ENCODE measurements at places on chromosomes 1 and 21. TPM values are rescaled to one million over a fixed set of nuclear protein-coding genes. Genes with fewer than 3 reads are reported as not detected.

DNA sequence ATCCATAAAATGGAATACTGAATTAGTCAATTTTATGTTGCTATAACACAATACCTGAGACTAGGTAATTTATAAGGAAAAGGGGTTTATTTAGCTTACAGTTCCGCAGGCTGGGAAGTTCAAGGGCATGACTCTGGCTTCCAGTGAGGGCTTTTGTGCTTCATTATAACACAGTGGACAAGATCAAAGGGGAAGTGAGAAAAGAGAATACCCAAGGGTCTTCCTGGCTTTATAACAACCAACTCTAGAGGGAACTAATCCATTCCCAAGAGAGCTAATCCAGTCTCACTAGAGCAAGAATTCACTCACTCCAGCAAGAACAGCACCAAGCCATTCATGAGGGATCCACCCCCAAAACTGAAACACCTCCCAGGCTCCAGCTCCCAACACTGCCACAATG is 3.1 kb downstream of the KIFAP3 start:
- DNase-seq: no peak

The HSD3B2 gene
- total RNA-seq: not detected

The DYNLT4 gene
- not detected for total RNA-seq

- DNase-seq: peak; percentile 60
Measured at GRCh38 chr21:37642493-37642892, 273.8 kb downstream of the KCNJ6 start.

- peak; percentile 39 for DNase-seq
Measured at GRCh38 chr21:45109831-45110492, 35.6 kb downstream of the ADARB1 start.

The MIXL1 gene
- not detected for total RNA-seq

The GPR37L1 gene
- under 0.01 TPM for total RNA-seq

The CYYR1 gene
- under 0.01 TPM for total RNA-seq

GRCh38 chr1:84037758-84038611 is 39.1 kb upstream of the TTLL7 start:
- DNase-seq: peak; percentile 58

GRCh38 chr1:93775224-93775623 is 93.6 kb upstream of the BCAR3 start:
- DNase-seq: peak; percentile 71

DNA sequence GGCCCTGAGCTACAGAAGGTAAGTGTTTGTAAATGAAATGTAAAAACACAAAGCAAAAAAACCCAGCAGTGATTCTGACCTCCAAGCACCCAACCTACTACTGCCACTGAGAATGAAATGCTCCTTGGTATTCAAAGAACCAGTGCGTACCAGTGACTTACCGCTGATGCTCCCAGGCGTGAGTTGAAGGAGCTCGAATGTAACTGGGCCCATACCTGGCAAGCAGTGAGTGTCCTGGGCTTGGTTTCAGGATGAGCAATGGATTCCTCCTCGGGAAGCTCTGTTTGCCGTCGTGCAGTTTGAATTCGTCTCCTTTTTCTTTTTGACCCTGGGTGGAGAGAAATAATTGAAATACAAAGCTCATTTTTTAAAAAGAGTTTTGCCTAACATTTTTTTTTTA is 121.9 kb downstream of the ATG4C start:
- no peak for DNase-seq

GRCh38 chr1:236394879-236395229 is 768 bp downstream of the EDARADD start:
- DNase-seq: peak; percentile 57

DNA sequence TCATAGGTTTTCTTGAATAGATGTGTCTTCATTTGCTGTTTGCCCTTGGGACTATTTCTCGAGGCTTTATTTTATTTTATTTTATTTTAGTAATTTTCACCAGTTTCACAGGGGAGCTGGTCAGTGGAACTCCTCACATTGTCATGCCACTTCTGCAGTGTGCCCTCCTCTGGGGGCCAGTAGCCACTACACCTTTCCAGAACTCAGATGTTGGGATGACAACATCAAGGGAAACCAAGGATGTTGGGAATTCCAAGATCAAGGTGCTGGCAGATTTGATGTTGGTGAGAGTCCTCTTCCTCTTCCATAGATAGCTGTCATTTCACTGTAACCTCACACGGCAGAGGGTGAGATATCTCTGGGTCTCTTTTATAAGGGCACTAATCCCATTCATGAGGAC is 35.5 kb downstream of the SLC26A9 start:
- DNase-seq: peak; percentile 45

DNA sequence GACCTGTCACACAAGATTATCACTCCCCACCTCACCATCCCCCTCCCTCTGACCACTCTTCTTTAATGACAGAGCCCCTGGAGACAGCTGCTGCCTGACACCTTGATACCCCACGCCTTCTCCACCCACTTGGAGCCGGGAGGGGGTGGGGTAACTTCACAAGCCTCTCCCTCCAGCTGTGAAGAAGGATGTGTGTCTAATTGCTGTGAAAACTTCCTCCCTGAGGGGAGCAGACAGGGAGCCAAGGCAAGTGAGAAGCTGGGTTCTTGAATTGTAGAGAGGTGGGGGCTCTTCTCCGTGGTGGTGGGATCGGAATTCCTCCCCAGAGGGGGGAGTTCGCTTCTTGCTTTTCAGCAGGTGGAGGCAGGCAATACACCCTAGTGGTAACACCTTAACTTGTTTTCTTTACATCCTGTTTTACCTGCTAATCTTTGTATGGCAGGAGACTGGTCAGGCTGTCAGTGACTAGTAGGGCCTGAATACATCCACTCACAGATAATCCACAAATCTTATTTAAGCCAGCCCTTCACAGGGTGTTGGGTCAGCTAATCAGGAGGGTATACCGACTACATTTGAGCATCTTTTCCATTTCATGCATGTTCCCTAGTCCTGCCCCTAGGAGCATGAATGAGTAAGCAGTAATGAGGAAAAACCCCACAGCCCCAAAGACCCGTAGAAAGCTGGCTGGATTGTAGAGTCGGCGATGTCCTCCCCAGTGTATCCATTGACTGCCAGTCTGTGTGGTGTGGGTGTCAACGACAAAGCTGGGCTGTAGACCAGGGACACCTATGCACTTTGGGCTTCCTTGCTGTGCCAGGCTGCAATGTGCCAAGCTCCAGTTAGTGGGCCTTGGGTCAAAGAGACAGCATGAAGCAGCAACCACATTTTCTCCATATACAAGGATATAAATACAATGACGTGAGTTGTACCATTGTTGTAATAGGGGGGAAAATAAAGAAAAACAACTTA is 57.3 kb downstream of the NFASC start:
- DNase-seq: no peak
